ENCODE measurements at places on chromosomes 12 and 14.

DNA sequence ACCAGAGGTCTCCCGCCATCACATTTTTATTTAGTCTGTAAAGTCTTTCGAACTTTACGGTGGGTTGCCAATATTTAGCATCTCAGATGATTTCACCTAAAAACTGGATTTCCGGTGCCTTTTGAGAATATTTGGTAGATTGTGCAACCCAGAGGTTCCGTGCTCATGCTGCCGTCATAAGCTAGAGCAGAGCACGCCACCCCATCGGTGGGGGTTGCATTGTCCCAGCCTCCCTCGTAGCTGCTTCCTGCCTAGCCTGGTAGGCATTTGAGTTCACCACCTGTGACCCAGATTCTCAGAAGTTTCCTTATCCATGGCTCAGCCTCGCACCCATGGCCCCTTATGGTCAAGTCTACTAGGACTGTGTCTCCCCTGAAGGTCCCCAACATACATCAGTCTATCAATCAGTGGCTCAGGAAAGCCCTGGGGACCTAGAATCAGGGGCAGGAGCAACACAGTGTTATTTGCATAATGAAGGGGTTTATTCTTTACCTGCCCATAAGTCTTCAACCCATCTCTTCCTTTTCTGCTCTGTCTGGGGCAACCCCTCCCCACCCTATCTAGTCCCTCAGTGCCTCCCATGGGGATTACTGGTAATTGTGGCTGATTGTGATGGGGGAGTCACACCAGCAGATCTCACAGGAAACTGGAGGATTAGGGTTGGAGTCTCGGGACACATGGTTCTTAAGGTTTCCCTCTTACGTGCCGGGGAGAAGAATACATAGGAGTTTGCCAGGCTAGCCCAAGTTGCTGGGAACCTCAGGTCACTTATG is 152.3 kb downstream of the PHETA1 start:
- no peak for DNase-seq

DNA sequence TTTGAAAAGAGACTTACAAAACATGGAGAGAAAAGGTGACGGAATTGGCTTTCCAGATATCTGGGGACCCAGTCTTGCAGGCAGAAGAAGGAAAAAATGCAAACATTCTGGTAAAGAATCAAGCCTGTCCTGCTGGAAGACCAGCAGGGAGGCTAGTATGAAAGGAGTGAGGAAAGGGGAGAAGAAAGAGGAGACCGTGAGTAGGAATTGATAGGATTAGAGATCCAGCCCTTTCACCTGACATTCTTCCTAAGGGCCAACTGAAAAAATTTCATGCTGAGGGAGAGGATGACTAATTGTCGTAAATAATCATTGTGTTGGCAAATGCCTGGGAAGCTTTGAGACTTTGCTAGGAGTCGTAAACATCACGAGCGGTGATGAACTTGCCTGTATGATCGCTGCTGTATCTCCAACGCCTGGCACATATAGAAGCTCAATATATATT is 12.1 kb downstream of the BHLHE41 start:
- no peak for DNase-seq

DNA sequence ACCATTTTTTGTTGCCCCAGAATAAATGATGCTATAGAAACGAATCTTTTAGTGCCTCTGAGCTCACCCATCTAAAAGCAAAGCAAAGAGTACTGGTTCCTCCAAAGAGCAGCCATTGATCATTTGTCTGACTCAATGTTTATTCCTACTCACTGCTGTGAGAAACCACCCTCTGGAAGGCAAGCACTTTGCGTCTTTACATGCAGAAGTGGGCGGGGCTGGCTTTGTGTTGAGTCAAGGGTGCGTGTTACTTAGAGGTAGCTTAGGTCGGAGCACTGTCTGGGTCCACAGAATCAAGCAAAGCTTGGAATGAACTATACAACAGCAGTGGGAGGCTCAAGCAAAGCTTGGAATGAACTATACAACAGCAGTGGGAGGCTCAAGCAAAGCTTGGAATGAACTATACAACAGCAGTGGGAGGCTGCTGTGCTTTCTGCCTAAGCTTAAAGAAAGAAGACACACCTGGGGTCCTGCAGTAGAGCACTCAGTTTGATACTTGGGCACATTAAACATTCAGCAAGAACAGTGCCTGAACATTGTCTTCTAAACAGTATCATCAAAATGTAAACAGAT is 77.2 kb upstream of the PRICKLE1 start:
- peak; percentile 20 for DNase-seq

DNA sequence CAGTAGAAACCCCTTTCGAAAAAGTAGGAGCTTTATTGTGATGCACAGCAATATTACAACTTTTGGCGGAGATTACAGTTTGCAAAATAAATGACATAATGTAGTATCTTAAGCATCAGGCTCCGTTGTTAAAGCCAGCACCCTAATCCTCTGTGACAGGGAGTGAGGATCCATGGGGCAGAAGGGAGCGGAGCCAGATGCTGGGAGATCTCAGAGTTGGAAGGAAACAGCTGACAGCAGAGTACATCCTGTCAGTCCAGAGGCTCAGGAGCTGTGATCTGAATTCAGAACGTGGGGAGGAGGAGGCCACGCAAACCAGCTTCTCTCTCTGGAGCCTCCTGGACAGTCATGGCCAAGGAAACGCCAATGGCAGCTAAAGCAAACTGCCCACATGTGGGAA is 55.7 kb downstream of the TMTC1 start:
- DNase-seq: no peak

GRCh38 chr12:18101043-18101442 is 11.1 kb upstream of the RERGL start:
- no peak for DNase-seq

DNA sequence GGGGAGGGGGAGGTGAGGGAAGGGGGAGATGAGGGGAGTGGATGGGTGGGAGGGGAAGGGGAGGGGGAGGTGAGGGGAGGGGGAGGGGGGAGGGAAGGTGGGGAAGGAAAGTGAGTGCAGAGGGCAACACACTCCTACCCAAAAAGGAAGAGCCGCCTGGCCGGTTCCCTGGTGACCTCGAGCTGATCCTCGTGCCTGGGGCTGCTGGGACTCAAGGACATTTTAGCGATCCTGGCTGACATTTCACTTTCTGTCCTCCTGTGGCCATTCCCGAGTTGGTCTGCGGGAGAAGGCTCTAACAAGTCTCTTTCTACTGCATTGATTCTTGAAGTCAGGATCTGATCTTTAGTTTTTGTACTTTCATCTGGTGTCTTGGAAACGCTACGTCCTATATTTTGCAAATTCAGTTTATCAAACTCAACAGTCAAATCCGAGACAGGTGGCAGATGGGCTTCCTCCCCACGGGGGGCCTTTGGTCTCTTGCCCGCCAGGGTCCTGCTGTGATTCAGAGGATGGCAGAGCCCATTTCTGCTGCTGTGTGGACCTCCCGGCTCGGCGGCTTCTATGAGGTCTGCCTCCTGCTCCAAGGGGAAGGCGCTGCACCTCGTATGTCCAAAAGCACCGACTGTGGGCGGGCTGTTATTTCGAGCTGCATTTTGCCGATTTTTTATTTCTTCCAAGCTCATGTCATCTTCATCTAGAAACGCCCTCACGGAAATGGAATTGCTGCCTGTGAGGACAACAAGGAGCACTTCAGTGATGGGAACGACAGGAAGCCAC is 19.1 kb downstream of the PGAM5 start:
- no peak for DNase-seq

GRCh38 chr14:97854918-97855317 is 1057.7 kb downstream of the VRK1 start:
- no peak for DNase-seq

DNA sequence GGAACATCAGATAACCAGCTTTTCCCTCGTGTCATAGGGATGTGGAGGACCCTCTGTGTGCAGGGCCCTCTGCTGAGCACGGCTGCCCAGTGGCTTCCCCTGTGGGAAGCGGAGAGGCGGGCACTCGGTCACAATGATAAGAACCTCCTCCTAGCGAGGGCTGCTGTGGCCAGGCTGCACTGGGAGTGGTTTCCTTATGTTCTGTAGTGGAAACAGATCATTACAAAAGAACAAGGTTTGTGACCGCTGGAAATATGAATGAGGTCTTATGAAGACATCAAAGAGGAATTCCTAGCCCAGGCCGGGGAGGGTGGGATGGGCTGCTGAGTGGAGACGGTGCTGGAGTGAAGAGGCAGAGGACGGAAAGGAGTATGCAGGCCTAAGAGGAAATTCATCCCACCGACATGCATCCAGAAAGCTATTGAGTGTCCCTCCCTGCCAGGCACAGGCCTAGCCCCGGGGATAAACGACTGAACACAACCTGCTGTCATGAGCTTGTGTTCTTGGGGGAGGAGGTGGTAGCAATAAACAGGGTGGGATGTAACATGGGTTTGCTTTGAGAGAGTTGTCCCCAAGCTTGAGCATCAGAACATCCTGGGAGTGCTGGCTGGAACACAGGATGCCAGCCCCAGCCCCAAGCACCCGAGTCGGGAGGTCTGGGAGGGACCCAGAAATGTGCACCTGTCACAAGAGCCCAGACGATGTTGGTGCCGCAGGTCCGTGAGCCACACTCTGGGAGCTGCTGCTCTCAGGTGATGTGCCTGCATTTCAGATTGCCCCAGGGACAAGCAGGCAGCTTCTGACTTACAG is 37.5 kb downstream of the FZD10 start:
- no peak for DNase-seq

- DNase-seq: no peak
These were observed 56.5 kb upstream of the DLK1 start for GRCh38 chr14:100670017-100670752.

GRCh38 chr12:94157981-94158411 is 9.6 kb downstream of the PLXNC1 start:
- no peak for DNase-seq

GRCh38 chr12:94157181-94157580 is 8.8 kb downstream of the PLXNC1 start:
- no peak for DNase-seq

- DNase-seq: no peak
These were observed 20.2 kb downstream of the CLIP1 start for GRCh38 chr12:122402264-122402663.

- DNase-seq: no peak
These were observed 185.6 kb downstream of the TBX5 start for GRCh38 chr12:114220311-114220710.

GRCh38 chr12:269191-269590 is 6.6 kb upstream of the SLC6A13 start:
- DNase-seq: no peak

- no peak for DNase-seq
These were observed 55.7 kb downstream of the LIN52 start for GRCh38 chr14:74140374-74140850.

GRCh38 chr12:6166808-6167207 is 33.4 kb upstream of the CD9 start:
- no peak for DNase-seq

DNA sequence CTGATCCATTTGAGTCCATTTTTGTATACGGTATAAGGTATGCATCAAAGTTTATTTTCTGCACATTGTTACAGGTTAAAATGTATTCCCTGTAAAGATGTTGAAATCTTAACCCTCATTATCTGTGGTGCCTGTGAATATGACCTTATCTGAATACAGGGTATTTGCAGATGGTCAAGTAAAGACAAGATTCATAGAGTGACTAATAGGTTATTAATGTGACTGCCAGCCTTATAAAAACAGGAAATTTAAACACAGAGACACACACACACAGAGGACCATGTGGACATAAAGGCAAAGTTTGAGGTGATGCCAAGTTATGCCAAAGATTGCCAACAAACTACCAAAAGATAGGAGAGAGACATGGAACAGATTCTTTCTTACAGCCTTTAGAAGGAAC is 347.2 kb upstream of the DCN start:
- no peak for DNase-seq

GRCh38 chr14:70514168-70515069 is 20.4 kb downstream of the ADAM20 start:
- no peak for DNase-seq

DNA sequence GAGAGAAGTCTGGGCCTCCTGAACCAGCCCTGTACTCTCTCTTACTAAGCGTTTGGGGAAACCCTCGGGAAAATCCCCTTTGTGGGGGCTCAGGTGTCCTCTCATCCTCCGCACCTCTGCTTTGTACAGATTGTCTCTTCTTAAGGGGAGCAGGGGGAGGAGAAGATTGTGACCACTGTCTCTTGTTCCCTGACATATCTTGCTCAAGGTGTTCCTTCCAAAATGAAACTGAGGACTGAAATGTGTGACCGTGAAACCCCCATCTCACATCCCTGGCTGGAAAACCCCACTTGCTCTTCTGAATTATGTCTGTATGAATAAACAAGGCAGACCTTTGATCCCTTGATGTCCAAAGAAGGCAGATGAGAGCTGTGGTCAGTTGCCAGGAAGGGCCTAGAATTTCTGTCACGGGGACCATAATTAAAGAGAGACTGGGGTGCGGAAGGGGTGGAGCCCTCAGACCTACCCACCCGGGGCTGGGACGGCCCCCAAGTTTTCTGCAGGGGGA is 369.8 kb downstream of the AACS start:
- DNase-seq: no peak

GRCh38 chr14:75428230-75429104 is 645 bp downstream of the JDP2 start:
- DNase-seq: peak; percentile 32

DNA sequence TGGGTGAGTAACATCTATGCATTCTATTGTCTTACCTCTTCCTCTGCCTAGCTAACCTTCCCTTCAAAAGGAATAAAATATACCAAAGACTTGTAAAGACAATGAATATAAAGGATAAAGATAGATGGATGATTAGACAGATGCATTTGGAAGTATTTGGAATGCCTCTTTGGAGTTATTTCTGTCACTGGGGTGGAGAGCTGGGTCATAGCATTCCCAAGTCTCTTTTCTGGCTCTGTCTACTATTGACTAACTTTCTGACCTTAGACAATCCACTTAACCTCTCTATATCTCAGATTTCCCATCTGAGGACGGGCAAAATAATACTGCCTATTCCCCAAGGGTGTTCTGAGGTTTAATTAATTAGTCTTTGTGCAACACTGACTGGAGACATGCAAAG is 517.4 kb downstream of the DIO2 start:
- no peak for DNase-seq

DNA sequence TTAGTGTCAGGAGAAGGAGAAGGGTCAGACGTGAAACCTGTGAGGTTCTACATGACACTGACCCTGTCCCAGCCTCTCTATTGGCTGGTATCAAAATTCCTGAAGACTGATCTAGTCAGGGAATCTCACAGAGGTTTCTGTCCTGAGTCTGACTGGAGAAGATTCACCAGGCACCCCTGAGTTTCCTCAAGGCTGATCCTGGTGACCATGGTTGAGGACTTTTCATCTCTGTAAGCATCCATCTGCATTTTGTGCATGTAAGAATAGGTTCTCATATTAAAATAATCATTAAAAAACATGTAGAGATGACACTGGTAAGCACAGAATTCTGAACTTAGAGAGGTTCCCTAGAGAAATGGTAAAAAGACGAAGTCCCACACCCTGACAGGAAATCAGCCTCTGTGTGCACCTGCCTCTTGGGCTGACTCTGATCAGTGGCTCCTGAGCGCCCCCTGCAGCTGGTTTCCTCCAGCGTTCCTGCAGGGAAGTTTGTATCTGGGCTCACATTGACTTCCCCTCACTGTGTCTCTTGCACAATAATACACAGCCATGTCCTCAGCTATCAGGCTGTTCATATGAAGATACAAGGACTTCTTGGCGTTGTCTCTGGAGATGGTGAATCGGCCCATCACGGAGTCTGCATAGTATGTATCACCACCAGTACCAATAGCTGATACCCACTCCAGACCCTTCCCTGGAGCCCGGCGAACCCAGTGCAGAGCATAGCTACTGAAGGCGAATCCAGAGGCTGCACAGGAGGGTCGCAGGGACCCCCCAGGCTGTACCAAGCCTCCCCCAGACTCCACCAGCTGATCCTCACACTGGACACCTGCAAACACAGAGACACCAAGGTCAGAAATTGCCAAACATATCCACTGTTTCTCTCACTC is 991.9 kb downstream of the TMEM121 start:
- no peak for DNase-seq

- DNase-seq: no peak
These were observed 28.3 kb downstream of the MMAB start for GRCh38 chr12:109544955-109545531.

- peak; percentile 17 for DNase-seq
These were observed 26.2 kb upstream of the ALX1 start for GRCh38 chr12:85253853-85254252.

Data from RKO (cell line).